ENCODE measurements at places on chromosomes 7 and 10. TPM values are rescaled to one million over a fixed set of nuclear protein-coding genes. Genes with fewer than 3 reads are reported as not detected.

C10orf62 gene
- 0.31 TPM for total RNA-seq

SPAM1 gene
- total RNA-seq: not detected

ANKRD61 gene
- total RNA-seq: not detected

CPA5 gene
- total RNA-seq: not detected

PTF1A gene
- total RNA-seq: not detected

LDB3 gene
- 0.18 TPM for total RNA-seq

UNC5B gene
- total RNA-seq: 28.4 TPM

ANKRD30A gene
- not detected for total RNA-seq

SLC18A3 gene
- total RNA-seq: not detected

ADAMTS14 gene
- total RNA-seq: 1.9 TPM

AGAP5 gene
- 5.2 TPM for total RNA-seq

SUFU gene
- 9.5 TPM for total RNA-seq

IL6 gene
- total RNA-seq: 0.85 TPM

IFIT1B gene
- total RNA-seq: not detected

PNLIPRP3 gene
- not detected for total RNA-seq

PIP gene
- not detected for total RNA-seq

SLC13A1 gene
- not detected for total RNA-seq

TMEM130 gene
- total RNA-seq: 1.7 TPM

UNCX gene
- total RNA-seq: not detected

GDF2 gene
- not detected for total RNA-seq

WEE2 gene
- not detected for total RNA-seq

MEOX2 gene
- not detected for total RNA-seq

RBP3 gene
- total RNA-seq: not detected

RBM33 gene
- total RNA-seq: 65.5 TPM

HOXA10 gene
- not detected for total RNA-seq

ATG9B gene
- 2.0 TPM for total RNA-seq

SKIDA1 gene
- 5.9 TPM for total RNA-seq

WNT8B gene
- total RNA-seq: not detected

SPDYE5 gene
- total RNA-seq: not detected

ZDHHC16 gene
- 43.9 TPM for total RNA-seq

PLAC9 gene
- 7.8 TPM for total RNA-seq

CNPY1 gene
- total RNA-seq: not detected

RNF32 gene
- total RNA-seq: 0.83 TPM

Data from H9 (cell line).